ENCODE measurements at places on chromosomes 12 and 14. TPM values are rescaled to one million over a fixed set of nuclear protein-coding genes. Genes with fewer than 3 reads are reported as not detected.

Gene FOXN4
- not detected for total RNA-seq

Gene TMEM179
- total RNA-seq: not detected

Gene KRT79
- total RNA-seq: 0.16 TPM

Gene MON2
- total RNA-seq: 28.4 TPM

Gene B3GNT4
- 0.43 TPM for total RNA-seq

Gene GRIN2B
- not detected for total RNA-seq

Gene OLR1
- total RNA-seq: not detected

Gene SLC25A47
- not detected for total RNA-seq

Gene DLGAP5
- total RNA-seq: 2.4 TPM

Gene MYBPC1
- not detected for total RNA-seq

Gene PTPRB
- total RNA-seq: 0.05 TPM

Gene CLMN
- total RNA-seq: 1.3 TPM

Gene CYP46A1
- 0.08 TPM for total RNA-seq

Gene EDDM3A
- total RNA-seq: not detected

Gene ADGRD1
- not detected for total RNA-seq

Gene OTX2
- total RNA-seq: not detected

Gene CBLN3
- total RNA-seq: 3.1 TPM

Gene INSM2
- total RNA-seq: not detected

Gene HHIPL1
- total RNA-seq: not detected

Gene OR4N2
- not detected for total RNA-seq

Gene PLA2G1B
- 1.1 TPM for total RNA-seq

Gene CIDEB
- 6.5 TPM for total RNA-seq

Measured in activated T-cell treated with anti-CD3 and anti-CD28 coated beads, Interleukin-2, amount 50 U/mL, for 4 hours (primary cell).